ENCODE measurements at places on chromosomes 5 and 9.

DNA sequence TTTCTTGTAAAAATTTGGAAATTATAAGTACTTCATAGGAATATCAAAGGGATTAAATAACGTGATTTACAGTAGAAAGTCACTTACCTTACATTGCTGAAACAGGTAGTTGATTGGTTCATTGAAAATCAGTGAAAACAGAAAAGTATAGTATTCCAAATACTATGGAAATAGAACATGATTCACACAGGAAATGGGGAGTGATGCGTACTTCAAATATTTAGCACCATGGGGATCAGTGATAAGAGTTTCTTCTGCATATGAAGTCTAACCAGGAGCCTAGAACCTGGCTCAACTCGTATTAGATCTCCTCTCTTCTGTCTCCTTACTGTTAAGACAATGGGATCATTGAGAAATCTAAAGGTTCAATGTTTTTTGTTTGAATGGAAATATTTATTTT is 133.3 kb downstream of the FAM174A start:
- no peak for DNase-seq

- no peak for DNase-seq
Measured at GRCh38 chr9:27485158-27485557, 38.9 kb upstream of the IFNK start.

- no peak for DNase-seq
Measured at GRCh38 chr9:122370869-122371755, at the start of gene PTGS1. PTGS1 (plus strand) TSS chr9:122371024; CDS start chr9:122371085, 61 bp downstream.

- DNase-seq = no peak
Measured at GRCh38 chr5:17157916-17158529, 59.4 kb upstream of the BASP1 start.

GRCh38 chr5:79795764-79796398 is 106.2 kb downstream of the CMYA5 start:
- no peak for DNase-seq

DNA sequence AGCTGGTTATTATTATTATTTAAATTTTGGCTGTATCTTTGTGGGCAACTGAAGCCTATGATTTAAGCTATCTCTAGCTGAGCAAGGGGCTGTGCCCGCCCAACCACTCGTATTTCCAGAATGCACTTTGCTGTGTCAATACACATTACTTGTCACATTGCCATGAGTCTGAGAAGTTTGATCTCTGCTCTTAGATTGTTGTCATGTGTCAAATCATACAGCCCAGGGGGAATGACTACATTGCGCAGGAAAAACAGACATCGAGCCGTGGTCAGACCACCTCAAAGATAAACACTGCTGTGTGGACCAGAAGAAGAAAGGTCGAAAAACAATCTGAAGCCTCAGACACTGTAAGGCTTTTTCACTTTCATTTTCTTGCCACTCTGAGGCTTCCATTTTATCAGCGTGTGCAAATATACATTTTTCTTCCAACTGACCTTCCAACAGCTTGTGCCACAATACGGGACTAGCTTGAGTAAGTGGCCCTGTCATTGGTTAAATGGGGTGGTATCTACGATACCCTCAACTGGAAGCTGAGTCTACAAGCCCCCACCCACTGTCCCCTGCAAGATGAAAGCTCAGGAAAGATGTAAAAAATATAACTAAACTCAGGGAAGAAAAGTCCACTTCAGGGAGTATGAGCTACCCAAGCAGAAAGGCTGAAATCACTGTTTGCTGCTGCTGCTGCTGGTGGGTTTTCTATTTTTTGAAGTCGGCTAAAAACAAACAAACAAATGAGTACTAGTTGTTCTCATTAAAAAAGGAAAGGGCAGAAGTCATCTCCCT is 603.0 kb downstream of the BNC2 start:
- no peak for DNase-seq

DNA sequence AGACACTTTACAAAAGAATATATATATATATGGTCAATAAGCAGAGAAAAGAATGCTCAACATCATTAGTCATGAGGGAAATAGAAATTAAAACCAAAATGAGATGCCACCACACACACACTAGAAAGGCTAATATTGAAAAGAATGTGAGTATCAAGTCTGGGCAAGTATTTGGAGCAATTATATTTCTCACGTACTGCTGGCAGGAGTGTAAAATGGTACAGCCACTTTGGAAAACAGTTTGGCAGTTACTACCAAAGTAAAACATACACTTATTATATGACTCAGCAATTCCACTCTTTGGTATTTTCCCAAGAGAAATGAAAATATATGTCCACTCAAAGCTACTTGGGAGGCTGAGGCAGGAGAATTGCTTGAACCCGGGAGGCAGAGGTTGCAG is 29.8 kb downstream of the NEUROG1 start:
- DNase-seq = no peak
